ENCODE measurements at places on chromosomes 2 and 18.

DNA sequence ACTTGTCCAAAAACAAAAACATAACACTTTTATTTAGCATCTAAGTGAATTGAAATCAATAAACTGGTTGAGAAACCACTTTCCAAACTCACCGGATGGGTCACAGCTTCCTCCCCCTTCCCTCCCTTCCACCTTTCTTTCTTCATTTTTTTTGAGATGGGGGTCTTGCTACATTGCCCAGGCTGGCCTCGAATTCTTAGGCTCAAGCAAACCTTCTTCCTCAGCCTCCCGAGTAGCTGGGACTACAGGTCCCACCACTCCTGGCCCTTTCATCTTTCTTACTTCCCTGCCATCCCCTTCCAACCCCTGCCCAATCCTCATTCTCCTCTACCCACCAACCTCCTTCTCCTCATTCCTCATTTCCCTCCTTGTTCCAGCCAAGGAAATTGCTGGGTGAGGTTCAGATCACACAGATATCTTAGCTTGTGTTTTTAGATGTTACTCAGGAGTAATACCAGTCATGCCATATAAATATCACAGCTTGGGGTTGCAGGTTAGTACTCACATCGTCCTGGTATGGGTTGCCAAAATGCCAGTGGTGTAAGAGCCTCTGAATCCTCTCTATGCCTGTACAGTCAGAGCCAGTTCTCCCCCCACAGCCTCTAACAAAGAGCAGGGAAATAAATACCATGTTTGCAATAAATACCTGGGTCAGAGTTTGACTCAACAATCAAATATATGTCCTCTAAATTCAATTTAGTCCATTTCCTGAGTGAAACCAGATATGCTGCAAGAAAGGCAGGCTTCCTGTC is 132.7 kb upstream of the NDUFV2 start:
- DNase-seq: no peak

GRCh38 chr18:10269261-10269660 is 185.2 kb upstream of the APCDD1 start:
- DNase-seq: no peak

- no peak for DNase-seq
These were observed 4.2 kb upstream of the EN1 start for GRCh38 chr2:118851650-118852049.

- no peak for DNase-seq
These were observed 65.1 kb downstream of the CERS6 start for GRCh38 chr2:168521053-168521741.

DNA sequence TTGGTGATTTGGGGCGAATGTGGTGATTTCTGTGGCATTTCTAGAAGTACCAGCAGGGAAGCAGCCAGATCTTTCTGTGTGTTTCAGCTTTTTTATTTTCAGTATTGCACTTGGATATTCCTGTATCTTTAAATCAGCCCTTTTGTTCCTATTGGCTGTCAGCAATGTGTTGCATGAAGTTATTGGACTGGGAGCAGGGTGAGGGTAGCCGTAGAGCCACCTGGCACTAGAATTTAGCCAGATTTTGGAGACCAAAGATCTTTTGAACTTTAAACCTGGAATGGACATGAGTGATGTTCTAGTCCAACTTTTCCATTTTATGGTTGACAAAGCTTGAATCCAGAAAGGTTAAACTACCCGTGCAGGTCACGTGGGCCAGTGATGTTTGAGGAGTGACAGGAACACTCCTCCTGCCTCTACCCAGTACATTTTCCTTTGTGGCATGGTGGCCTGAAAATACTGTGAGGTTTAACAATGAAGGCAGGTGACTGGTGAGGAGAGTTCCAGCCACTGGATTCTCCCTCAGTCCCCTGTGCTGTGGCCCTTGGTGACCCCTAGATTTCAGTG is 122.3 kb downstream of the NEDD4L start:
- DNase-seq: no peak

GRCh38 chr2:127006962-127007361 is 100.0 kb downstream of the BIN1 start:
- DNase-seq: no peak

DNA sequence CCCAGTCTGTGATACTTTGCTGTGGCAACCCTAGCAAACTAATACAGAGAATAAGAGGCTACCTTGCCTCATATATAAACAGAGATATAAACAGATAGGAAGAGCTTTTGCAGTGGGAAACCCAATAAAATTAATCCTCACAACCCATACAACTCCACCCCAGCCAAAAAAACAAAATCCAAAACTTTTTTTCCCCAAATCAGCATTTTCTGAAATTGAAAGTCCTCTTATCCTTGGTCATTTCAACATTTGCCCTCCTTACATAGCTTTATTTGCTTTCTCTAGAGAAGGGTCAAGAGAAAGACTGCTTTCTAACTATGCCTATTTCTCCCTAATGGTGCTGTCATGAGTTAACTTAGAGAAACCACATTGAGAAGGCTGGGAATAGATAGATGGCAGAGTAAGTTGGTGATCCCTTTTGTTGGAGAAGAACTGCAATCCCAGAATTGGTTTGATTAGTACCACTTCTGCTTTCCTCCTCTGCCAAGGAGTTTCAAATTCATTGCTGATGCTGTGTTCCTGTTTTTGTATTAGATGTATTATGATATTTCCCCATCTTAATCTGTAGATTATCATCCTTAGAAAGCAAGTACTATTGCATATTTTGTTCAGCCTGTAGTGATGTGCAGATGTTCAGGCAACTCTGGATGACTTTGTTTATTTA is 76.5 kb upstream of the B3GNT2 start:
- no peak for DNase-seq

- DNase-seq: no peak
These were observed 43.6 kb upstream of the AGPS start for GRCh38 chr2:177348733-177349693.

- no peak for DNase-seq
These were observed 652.0 kb downstream of the PLCL1 start for GRCh38 chr2:198456418-198456817.

DNA sequence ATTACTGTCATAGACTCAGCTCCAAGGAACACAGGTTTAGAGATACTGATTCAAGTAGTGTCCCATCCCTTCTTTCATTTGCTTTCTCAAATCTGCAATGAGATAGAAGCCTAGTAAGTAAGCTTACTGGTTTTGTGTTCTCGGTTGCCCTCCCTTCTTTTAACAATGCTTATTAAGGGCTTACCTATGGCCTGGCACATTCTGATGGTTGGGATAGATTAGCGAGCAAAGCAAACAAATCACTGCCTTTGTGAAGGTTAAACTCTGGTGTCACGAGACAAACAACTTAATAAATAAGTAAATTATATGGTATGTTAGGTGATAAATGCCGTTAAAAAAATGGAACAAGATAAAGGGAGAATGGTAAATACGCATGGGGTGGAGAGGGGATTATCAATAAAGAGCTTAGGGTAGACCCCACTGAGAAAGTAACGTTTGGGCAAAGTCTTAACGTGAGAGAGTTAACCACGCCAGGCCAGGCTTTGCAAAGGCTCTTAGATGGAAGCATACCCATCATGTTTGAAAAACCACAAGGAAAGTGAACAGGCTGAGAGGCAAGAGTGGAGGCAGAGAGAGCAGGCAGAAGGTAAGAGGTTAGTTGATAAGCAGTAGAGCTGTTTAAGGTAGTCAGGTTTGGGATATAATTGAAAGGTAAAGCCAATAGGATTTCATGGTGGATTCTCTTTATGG is 31.0 kb downstream of the EIF2AK3 start:
- no peak for DNase-seq

DNA sequence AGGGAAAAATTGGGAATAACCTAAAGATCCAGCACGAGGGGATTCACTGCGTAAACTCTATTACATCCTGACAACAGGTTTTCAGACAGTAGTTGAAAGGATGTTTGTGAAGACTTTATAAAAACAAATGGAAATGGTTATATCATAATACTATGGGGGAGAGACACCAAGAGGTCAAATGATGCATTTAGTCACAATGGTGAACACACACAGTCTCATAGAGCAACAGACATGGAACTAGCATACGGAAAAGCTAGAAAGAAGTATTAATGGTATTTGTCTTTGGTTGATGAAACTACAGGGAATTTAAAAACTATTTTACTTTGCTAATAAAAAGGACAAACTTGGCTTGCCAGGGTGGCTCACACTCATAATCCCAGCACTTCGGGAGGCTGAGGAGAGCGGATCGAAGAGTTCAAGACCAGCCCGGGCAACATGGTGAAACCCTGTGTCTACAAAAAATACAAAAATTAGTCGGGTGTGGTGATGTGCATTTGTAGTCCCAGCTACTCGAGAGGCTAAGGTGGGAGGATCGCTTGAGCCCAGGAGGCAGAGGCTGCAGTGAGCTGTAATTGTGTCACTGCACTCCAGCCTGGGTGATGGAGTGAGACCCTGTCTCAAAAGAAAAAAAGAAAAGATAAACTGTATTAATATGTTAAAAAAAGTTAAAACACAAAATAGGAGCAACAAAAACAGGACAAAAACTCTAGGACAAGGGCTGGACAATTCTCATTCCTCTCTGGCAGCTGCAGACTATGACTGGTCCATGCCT is 94.8 kb downstream of the MYCN start:
- DNase-seq: no peak

- no peak for DNase-seq
These were observed 337.2 kb downstream of the PDE11A start for GRCh38 chr2:177735318-177735803.

DNA sequence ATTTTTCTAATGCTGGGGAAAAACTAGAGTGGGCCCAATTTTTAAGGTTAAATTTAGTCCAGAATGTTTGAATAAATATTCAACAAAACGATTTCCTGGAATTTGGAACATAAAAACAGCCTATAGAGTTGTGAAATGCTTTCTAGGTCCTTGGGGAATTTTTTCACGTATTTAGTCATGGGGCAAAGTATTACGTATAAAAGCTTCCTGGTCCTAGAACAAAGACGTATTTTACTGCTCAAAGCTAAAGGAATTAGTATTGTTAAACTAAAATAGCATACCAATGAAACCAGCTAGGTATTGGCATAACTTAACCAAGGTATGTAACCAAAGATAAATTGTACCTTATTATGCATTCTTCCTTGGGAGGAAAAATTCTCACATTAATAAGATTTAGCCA is 1.6 kb downstream of the SESTD1 start:
- no peak for DNase-seq

- DNase-seq: no peak
These were observed 290.2 kb upstream of the TCF4 start for GRCh38 chr18:55878224-55878623.

GRCh38 chr2:206823178-206823577 is 57.8 kb downstream of the FASTKD2 start:
- no peak for DNase-seq

- no peak for DNase-seq
These were observed 30.7 kb upstream of the GPAT2 start for GRCh38 chr2:96065381-96065930.

DNA sequence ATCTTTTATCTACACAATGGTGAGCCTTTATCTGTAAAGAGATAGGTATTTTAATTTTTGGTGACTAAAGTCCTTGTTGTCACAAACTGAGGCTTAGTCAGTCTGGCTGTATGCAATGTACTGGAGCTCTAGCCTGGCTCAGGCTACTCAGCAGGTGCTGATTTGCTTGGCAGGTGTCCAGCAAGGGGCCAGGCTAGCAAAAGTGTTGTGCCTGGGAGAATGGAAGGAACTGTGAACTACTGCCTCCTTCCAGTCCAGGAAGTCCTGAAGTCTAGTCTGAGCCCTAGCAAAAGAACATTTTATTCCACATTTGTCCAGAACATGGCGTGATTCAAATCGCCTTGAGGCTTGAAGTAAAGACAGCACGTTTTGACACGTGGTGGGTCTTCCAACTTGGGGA is 260.5 kb downstream of the CCDC85A start:
- no peak for DNase-seq

- no peak for DNase-seq
These were observed 53.4 kb upstream of the ODC1 start for GRCh38 chr2:10501451-10501961.

- DNase-seq: no peak
These were observed 112.5 kb downstream of the PKP4 start for GRCh38 chr2:158569284-158569683.

DNA sequence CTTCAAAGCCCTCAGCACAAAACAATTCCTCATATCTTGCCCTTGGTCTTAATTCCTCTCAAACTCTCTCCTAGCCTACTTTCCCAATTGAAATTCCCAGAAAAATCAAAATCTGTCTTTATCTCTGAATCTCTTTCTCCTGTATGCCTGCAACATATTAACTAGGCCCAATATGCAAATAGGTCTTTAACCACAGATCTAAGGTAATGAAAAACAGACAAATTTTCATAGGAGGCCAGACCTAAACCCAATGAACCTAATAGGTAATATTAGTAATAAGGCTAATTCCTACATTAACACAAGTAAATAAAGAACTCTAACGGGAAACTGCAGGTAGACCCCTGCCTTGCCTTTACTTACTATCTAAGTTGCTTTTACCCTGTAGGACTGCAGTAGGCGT is 41.4 kb downstream of the WDR33 start:
- no peak for DNase-seq

GRCh38 chr2:36915627-36916026 is 50.7 kb downstream of the STRN start:
- DNase-seq: no peak

GRCh38 chr2:219122202-219122980 is 38.2 kb downstream of the NHEJ1 start:
- no peak for DNase-seq

DNA sequence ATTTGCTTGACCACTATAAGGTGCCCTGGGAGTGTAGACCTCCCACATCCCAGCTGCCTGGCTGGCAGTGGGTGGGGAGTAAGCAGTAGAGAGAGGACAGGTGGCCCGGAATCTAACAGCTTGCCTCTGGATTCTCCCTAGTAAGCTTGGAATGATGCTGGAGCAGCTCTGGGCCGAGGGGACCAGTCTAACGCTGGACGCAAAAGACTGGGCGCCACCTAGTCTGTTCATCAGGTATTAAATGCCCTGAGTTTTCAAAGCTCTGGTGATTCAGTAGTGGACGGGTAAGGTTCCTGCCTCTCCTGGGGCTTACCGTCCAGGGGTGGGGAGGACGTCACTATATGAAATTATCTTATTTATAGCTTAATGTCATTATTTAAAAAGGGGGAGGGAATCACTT is 648 bp upstream of the LYPD6B start:
- DNase-seq: peak; percentile 62

GRCh38 chr2:152635635-152636298 is 81.5 kb downstream of the PRPF40A start:
- peak; percentile 48 for DNase-seq

DNA sequence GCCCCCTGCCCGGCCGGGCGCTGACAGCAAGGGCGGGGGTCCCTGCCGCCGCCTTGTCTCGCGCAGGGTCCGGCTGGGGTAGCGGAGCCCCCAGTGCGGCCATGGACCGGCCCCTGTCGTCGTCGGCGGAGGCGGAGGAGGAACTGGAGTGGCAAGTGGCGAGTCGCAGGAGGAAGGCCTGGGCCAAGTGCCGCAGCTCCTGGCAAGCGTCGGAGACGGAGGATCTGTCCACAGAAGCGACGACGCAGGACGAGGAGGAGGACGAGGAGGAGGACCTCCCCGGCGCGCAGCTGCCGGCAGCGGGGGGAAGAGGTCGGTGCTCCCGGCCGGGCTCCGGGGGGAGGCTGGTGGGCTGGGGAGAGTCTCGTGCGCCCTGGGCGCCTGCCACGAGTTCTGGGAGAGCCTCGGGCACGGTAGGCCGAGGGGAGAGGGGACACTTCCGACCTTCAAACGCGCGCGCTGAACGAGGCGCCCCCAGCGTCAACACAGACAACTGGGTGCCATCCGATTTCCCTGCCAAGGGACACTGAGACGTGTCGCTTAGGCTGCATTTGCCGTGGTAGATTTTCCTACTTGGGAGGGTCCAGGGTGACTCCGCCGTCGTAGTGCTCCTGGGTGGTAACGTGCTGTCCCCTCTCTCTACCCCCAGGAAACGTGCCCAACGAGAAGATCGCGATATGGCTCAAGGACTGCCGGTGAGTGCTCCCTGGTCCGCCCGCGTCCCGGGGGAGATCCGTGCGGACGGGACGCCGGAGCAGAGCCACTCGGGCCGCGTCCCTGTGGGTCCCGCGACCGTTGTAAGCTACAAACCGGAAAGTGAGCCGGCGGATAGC is 652 bp downstream of the ITPRID2 start:
- DNase-seq: peak; percentile 27

Data from HTR-8/SVneo (cell line).